ENCODE measurements at places on chromosomes 2 and 18. TPM values are rescaled to one million over a fixed set of nuclear protein-coding genes. Genes with fewer than 3 reads are reported as not detected.

Gene SLC38A11
- total RNA-seq = not detected

Gene TUBA3E
- total RNA-seq = not detected

Gene CFC1
- not detected for total RNA-seq

DNA sequence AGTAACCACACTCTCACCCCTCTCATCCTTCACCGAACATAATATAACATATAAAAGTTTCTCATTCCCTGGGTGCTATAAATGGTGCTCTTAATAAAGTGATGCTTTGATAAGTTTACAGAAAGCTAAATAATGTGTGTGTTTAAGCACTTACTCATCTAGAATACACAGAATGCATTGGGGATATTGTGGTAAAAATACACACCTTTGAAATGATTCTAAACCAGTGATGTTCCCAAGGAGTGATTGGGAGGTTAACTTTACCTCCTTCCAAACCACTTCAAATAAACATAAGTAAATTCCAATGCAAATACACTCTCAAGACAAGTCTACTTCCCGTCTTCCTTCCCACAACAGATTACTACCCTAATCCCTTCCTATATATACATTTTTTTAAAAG, 85.3 kb upstream of the TWSG1 start:
- DNase-seq = no peak
- peaks cover 13% of the 10 kb centered on the region for H3K36me3 ChIP-seq
- H3K4me3 ChIP-seq = no peak overlapping the region
- H3K27ac ChIP-seq = no peak overlapping the region
- H3K27me3 ChIP-seq = no peaks in the 10 kb centered on the region
- H3K4me1 ChIP-seq = no peaks in the 10 kb centered on the region

GRCh38 chr2:233413559-233414272, 59.4 kb downstream of the DGKD start:
- H3K4me3 ChIP-seq = no peak overlapping the region
- H3K4me1 ChIP-seq = peaks cover 12% of the 10 kb centered on the region
- H3K27me3 ChIP-seq = no peaks in the 10 kb centered on the region
- no peak for DNase-seq
- H3K27ac ChIP-seq = no peak overlapping the region
- 0 out of 3 replicates have a peak, but pooled peaks cover 2% of the 10 kb centered on the region for H3K36me3 ChIP-seq

DNA sequence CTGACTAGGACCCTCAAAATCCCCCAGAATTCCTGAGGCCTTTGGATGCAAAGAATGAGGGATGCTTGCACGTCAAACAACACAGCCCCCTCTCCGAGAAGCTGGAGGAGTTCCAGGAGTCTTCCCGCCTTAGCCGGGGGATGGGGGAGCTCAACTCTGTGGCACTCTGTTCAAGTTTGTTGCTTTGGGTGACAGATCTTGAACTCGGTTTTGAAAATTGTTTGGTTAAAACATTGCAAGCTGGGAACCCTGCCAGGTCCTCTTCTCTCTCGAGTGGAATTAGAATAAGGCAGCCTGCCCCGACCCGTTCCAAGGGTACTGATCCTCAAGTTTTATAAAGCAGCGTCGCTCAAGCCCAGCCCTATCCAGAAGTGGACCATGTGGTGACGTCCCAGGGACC, 244.1 kb downstream of the LOXHD1 start:
- no peak for DNase-seq
- H3K4me3 ChIP-seq = no peak overlapping the region
- H3K27ac ChIP-seq = no peak overlapping the region
- no peaks in the 10 kb centered on the region for H3K27me3 ChIP-seq

DNA sequence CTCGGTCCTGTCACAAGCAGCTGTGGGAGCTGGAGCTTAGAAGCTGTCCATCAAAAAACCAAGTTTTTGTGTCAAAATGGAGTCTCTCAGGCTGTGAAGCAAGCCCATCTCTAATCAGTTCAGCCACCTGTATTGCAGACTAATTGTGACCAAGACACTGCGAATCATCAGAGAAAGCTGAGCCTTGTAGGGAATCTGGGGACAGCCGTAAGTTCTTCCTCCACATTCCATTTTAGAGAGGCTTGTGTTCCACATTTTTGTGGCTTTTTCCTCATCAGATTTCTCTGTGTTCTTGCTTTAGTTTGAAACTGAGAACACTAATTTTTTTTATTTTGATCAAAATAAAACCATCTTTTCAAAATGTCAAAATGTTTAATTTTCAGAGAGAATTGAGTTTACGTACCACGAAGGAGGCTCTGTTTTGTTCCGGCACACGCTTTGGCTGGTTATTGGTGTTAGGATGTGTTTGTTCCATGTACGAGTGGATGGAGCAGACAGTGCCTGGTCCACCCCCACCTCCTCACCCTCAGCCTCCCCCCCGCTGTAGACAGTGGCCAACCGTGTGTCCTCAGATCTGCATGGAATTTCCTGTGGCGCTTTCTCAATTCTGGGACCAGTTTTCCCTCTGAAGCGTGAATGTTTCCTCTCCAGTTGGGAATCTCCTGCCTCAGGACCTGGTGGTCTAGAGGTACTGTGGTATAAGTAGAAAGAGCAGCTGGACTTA, 140.8 kb downstream of the AGAP1 start:
- H3K4me1 ChIP-seq = peaks cover 10% of the 10 kb centered on the region
- no peak for DNase-seq
- no peak overlapping the region for H3K27ac ChIP-seq
- H3K4me3 ChIP-seq = no peak overlapping the region
- H3K27me3 ChIP-seq = no peaks in the 10 kb centered on the region
